ENCODE measurements at places on chromosomes 11 and 22. TPM values are rescaled to one million over a fixed set of nuclear protein-coding genes. Genes with fewer than 3 reads are reported as not detected.
A peak's percentile ranks its signal among the peaks of the same experiment; 100 is the strongest.

SPINDOC gene
- 11.9 TPM for total RNA-seq

APOL5 gene
- total RNA-seq: 0.18 TPM

SHANK3 gene
- 0.18 TPM for total RNA-seq

TNRC6B gene
- 17.0 TPM for total RNA-seq

VSIG2 gene
- total RNA-seq: not detected

- no peak for DNase-seq
These were observed 16.9 kb downstream of the FEZ1 start for GRCh38 chr11:125479137-125479536.

GRCh38 chr11:133521502-133521901 lies 10.8 kb downstream of the OPCML start:
- no peak for DNase-seq

DNA sequence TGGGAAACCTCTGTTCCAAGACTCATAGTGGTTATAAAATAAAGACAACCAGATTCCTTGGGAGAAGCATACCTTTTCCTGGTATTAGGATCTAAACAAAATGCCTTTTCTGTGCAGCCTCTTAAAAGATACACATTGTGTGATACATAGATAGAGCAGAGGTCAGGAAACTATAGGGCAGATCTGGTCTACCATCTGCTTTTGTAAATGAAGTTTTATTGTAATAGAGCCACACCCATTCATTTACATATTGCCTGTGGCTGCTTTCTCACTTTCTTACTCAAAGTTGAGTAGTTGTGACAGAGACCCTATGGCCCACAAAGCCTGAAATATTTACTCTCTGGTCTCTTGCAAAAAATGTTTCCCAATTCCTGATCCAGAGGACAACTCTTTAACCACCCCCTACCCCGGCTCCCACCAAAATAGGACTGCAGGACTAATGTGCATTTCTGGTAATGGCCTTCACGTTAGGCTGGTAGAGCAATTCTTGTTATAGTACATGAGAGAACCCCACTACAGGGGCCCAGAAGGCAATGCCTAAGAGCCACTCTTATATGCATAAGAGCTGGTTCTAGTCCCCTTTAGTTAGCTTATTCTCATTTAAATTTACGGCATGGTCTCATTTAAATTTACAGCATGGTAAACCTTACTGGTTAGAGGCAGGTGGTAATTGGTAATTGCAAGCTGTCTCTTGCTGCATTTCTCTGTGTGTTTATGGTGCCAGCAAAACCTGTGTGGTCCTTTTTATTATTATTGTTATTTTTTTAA lies 76.8 kb upstream of the YWHAH start:
- DNase-seq: no peak

DNA sequence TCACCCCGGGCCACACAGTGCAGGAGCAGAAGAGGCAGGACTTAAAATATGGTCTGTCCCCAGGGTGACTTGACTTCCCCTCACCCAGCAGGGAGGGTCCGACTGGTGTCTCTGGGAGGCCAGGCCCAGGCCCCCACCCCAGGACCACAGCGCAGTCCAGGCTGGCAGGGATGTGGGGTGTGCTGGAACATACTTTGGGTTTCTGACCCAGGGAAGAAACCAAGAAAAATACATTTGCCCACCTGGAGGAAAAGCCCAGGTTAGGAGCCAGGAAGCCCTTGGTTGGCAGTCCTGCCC lies 5.2 kb downstream of the C1QTNF6 start:
- no peak for DNase-seq

GRCh38 chr22:16917144-16918003 lies 90.6 kb downstream of the GAB4 start:
- DNase-seq: peak; percentile 15

DNA sequence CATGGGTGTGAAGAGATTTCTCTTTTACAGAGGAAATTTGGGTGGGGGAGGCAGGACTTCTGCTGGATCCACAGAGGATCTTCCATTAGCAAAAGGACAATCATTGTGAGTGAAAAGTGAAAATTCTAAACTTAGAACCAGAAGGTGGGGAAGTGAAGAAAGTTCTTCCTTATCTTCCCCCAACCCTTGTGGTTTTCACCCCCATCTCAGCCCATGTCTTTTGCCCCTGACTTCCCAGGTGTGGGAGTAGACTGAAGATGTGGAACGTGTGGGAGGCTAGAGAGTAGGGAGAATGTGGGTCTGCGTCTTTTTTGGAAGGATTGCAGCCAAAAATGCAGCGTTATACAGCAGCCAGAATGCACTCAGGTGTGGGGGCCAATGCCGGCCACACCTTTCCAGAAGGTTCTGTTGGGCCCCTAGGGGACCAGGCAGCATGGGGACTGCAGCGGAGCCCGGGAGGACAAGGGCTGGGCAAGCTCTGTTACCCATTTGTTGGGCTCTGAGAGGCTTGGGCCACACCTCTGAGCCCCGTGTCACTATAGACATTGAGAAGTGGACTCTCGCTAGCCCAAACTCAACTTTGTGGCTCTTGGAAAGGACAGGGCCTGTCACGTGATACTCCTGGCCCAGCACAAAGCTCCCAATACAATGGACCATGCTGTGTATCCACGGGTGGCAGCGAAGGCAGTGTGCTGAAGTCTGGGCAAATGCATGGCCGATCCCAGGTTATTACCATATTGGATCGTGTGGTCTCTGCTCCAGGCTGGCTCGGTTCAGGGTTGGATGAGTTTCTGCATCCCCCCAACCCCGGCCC lies 32.8 kb upstream of the LINC01488 start:
- DNase-seq: no peak

DNA sequence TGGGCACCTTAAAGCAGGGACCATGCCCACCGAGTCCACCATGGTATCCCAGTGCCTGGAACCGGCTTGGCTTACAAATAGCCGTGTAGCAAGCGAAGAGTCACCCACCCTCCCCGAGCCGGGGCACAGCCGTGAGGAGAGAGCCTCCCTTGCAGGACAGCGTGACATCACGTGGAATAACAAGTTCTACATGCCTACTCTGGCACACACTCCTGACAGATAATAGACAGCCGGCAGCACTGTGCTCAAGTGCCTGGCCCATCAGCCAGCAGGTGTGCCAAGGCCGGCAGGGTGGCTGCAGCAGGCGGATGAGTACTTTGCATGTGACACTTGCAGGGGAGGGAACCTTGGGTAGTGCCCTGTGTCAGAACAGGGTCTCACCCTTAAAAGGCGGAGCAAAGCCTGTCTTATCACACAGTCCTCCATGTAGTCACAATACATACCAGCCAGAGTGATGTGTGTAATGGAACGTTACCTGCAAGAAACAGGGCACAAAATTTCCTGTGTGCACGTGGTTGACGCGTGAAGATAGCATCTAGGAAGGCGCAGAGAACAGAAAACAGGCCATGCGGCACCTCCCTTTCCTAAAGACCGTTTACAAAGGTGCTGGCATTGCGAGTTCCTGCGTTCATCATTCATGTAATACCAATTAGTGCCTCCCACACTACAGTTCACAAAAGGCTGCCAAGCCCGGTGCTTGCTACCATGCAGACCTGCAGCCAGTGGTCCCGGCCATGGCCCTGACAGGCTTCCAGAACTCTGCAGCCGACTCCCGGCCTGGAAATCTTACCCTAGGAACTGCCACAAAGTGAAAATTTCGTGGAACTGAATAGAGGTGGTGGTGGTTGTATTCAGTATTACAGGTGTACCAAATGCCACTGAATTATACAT lies 16.4 kb downstream of the TOM1 start:
- DNase-seq: no peak
